ENCODE measurements at places on chromosomes 3 and 15.

DNA sequence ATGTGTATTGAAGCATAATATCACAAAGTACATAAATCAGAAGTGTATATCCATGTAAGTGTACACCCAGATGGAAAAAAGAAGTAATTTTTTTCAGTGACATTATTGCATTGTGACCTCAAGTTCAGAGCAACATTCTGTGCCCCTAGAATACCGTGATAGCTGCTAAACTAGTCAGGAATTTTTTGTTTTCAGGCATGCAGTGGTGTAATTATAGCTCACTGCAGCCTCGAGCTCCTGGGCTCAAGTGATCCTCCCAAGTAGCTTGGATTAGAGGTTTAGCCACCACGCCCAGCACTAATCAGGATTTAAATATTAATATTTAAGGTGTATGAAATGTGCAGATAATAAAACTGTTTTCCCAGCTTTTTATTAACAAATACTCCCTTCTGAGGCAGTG, 25.5 kb downstream of the SEC62 start:
- DNase-seq, result no peak

DNA sequence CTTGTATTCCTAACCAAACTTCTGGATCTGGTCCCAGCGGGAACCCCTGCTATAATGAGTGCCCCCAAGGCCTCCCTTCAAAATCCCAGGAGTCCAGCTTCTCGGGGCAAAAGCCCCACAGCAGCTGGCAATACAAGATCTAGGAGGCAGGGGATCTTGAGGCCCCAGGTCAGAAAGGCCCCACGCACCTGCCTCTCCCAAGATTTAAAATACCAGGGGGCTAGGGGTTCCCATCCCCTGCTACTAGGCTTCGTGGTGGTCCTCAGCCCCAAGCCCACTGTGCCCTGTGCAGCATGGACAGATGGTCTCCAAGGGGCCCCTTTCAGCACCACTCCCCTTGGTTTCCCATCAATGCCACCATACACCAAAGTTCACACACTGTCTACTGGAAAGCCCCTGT, 15.8 kb upstream of the CYP11A1 start:
- DNase-seq, result no peak

- DNase-seq, result no peak
Observed at GRCh38 chr3:191005790-191006189, 143.3 kb upstream of the GMNC start.

GRCh38 chr15:25805031-25805430, 58.1 kb downstream of the ATP10A start:
- DNase-seq, result no peak

DNA sequence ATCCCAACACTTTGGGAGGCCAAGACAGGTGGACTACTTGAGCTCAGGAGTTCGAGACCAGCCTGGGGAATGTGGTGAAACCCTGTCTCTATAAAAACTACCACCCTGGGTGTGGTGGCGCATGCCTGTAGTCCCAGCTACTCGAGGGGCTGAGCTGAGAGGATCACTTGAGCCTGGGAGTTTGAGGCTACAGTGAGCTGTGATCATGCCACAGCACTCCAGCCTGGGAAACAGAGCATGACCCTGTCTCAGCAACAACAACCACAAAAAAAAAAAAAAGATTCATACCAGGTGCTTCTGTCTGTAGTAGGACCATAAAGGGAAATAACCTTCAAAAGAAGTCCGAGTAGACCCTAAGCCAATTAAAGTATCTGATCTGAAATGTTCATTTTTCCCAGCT, 94.5 kb downstream of the SERPINI1 start:
- DNase-seq, result no peak

Measured in T47D (cell line).